ENCODE measurements at places on chromosomes 6 and 20.
A peak's percentile ranks its signal among the peaks of the same experiment; 100 is the strongest.

GRCh38 chr20:23998844-23999243 lies 10.3 kb upstream of the GGTLC1 start:
- no peak for DNase-seq

- DNase-seq = no peak
These were observed 441.4 kb upstream of the SULF2 start for GRCh38 chr20:48226642-48227041.

DNA sequence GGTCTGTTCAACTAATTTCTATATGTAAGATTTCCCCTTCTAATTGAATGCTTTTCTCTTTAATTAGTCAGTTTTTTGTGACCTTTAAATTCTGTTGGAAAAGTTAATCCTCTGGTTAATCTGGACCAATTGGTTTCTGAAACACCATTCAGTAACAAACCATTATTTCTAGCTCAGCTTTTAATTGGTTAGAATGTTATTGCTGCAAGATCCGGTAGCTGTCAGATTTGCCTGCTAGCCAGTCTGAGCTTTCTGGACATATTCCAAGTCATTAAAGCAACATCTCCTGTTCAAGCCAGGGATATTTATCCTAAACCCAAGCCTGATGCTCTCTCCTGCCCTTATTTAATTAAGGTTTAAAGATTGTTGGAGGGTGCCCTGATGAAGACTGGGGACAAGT lies 55.1 kb upstream of the FBXL4 start:
- no peak for DNase-seq

DNA sequence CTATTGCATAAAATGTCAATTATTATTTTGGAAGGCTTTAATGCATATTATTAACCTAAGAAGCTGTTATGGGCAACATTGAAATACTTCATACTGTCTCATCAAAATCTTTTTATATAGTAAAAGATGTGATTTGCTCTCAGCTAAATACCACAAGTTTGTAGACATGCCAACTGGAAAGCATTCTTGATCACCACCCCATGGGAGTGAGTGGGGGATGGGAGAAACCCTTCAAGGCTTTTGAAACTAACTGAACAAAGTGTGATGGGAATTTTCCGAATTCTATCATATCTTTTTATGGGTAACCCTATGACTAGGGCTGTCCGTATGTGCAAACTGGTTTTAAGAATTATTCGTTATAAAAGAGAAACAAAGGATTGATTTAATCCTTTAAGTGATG lies 377.3 kb upstream of the JAG1 start:
- DNase-seq = no peak

- no peak for DNase-seq
These were observed 224.9 kb upstream of the SMLR1 start for GRCh38 chr6:130602151-130602770.

DNA sequence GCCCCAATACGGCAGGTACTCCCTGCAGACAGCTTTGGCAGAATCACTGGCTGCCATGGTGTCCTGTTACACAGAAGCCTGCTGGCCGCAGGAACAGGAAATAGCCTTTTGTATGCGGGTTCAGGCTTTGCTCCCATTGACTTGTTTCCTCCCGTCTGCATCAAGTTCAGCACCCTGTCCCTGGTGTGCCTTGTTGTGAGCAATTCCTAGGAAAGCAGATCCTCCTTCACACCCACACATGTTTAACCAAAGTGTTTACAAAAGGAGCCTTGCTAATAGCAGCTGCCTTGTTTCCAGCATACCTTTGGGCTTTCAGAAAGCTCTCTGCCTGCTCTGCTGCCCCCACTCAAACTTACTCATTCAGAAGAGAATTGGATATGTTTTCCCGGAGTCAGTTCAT lies 127.2 kb upstream of the SUPT3H start:
- DNase-seq = no peak

DNA sequence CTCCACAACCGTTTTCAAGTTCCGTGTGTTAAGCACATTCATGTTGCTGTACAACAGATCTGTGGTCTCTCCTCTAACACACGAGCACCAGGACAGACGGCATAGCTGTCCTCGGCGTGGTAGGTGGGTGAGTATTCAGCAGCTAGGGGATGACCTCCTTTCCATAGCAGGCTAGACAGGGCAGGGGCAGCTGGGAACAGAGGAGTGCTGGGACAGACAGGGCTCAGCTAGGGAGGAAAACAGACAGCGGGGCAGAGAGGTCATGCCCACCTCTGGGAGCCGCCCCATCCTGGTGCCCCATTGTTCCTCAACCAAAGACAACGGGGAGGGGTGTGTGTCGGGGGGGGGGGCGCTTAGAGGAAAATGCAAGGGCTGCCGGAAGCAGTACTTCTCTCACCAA lies 271.5 kb upstream of the FOXQ1 start:
- DNase-seq = no peak

GRCh38 chr6:44659726-44660125 lies 272.2 kb downstream of the CDC5L start:
- no peak for DNase-seq

- DNase-seq = no peak
These were observed 68.1 kb downstream of the GJA1 start for GRCh38 chr6:121503589-121503991.

DNA sequence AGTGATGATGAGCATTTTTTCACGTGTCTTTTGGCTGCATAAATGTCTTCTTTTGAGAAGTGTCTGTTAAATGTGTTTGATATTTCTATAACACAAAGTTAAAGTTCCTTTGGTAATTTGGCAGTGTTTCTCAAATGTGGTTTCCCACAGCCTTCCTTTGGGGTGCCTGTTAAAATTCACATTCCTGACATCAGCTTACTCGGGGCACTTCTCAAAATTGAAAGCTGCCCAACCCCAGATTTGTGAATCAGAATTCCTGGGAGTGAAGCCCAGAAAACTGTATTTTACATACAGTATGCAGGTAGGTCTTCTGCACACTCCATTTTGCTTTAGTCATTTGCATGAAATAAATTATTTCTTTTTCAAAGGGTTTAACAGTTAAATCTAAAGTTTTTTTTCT lies 207.9 kb downstream of the GMPR start:
- no peak for DNase-seq

- no peak for DNase-seq
These were observed 64.3 kb downstream of the CDH4 start for GRCh38 chr20:61316346-61316745.

- peak; percentile 46 for DNase-seq
These were observed 291.8 kb downstream of the BMP7 start for GRCh38 chr20:56974499-56975250.

DNA sequence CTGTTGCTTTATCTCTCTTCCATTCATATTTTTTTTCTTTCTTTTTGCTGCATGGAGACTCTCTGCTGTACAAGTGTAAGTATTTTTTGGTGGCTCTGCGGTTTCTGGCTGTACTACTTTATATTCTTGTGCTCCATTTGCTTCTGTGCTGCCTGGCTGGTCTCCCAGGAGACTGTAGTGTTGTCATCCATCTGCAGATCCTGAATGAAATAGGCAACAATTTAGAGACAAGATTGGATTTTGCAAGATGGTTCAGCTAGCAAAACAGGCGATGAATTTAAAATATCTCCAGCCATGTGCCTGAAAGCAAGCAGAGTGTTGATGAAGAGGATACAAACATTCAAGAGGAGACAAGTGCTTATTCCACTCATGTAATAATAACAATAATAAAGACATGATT lies 75.1 kb upstream of the SCGN start:
- no peak for DNase-seq

- no peak for DNase-seq
These were observed 129.2 kb downstream of the SAMD5 start for GRCh38 chr6:147637620-147638195.

- no peak for DNase-seq
These were observed 23.6 kb downstream of the DDX43 start for GRCh38 chr6:73418081-73418741.

GRCh38 chr6:168128631-168129291 lies 49.7 kb upstream of the FRMD1 start:
- no peak for DNase-seq

- DNase-seq = no peak
These were observed 103.8 kb downstream of the KIF16B start for GRCh38 chr20:16469395-16469905.

DNA sequence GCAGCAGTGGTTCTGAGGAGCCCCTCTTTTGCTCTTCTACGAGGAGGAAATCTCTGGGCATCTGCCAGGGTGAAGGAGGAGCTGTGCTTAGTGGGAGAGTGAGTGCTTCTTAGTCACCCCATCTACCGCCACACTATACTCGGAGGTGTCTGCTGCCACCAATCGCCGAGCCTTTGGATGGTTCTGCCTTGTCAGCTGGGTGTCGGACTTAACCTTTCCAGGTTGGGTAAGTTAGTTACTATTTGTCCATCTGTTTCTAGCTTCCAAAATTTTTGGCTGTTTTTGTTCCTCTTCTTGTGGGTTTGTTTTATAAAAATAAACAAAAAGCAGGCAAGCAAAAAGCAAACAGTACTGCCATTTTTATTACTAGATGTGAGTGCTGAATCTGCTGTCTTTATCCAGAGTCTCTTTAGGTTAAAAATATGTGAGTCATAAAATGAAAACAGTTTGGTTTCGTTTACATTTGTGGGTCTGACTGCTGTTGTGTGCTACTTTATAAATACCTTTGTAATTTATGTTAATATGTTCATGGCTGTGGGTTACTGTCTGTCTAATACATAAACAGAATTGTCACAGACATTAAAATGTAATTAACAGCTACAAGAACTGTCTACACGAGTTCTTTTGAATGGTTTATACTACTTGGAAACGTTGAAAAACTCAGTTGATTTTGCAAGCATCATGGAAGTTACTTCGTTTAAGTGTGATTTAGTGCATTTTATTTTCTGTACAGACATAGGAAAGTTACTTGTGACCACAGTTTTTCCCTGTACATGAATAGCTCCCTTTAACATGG lies 89.2 kb downstream of the ARID1B start:
- DNase-seq = no peak

DNA sequence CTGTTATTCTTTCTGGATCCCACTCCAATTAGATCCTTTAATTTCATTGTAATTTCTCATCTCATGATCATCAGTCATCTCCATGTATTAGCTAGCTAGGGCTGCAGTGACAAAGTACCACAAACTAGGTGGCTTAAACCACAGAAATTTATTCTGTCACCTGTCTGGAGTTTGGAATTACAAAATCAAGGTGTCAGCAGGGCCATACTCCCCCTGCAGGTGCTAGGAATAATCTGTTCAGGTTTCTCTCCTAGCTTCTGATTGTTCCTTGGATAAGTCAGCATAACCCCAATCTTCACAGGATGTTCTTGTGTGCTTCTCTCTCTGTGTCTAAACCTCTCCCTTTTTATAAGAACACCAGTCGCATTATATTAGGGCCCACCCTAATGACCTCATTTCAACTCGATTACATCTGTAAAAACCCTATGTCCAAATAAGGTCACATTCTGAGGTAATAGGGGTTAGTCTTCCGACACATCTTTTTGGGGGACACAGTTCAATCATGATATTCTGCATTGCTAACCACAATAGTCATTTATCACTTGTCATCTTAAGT lies 40.5 kb downstream of the BEND6 start:
- DNase-seq = no peak

DNA sequence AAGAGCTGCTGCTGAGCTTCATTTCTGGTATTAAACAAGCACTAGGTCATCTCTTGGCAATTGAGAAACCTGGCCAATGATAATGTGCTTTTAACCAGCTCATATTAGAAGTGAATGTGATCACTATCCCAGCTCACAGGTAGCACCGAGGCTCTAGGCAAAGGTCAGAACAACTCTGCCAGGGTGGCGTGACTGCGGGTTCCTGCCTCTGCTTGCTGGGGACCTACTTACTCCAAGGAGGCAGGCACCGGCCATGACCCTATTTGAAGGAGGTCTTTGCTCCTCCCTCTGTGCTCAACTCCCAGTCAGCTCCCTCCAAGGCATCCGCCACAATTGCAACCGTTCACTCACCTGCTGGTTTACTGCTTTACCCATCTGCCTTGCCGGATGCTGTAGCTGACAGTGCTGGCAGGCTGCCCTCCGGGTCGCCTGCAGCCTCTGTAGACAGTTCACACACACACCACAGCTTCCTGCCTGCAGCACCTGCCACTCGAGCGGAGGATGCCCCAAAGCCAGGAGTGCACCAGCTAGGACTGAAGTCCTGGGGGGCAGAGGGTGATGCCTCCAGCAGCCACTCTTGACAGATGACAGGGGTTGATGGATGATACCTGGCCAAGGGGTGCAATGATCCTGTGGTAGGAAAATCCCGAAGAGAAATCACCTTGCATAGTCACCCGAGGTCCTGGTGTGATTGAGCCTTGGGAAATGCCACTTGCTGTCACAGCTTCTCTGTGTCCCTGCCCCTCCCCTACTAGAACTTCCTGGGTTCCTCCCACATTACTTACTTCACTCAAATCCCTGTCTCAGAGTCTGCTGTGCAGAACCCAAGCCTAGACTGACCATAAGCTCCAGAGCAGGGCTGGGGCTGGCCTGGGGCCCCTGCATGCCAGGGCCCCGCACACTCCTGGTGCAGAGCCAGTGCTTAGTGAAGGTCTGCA lies 8.8 kb upstream of the VSX1 start:
- no peak for DNase-seq

- DNase-seq = peak; percentile 99
These were observed at the start of gene B3GALT4 for GRCh38 chr6:33276864-33277662. TSS of gene B3GALT4 (plus strand) at chr6:33277123. CDS start at chr6:33277420, 297 bp downstream.

DNA sequence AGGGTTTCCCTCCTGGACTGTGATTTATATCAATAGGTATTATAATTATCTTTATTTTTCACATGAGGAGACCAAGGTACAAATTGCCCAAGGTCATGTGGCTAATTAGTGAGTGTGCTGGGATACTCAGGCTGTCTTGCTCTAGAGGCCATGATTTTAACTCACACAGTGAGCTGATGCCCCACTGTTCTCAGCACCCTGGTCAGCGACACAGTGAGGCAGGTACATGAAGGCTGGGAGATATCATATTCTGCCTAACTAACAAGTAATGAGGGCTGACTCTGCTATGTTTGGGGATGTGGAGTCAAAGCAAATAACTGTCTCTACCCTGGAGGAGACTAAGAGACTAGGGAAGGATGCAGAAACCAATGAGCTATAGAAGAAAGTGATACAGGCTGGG lies 501.1 kb downstream of the PTPRT start:
- no peak for DNase-seq

DNA sequence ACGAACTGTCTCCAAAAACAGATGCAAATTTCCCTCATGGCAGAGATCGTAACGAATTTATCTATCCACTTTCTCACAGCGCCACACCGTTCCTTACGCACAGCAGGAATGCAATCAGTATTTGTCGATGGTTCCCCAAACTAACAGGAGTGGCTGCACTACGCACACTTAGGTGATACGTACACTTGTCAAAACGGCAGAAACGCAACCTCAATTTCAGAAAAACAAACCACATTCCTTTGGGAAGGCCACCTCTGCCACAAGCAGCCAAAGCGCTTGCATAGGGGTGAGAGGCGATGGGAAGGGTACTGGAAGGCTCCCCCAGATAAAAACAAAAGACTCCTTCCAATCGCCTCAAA lies 638 bp downstream of the MDN1 start:
- DNase-seq = no peak

DNA sequence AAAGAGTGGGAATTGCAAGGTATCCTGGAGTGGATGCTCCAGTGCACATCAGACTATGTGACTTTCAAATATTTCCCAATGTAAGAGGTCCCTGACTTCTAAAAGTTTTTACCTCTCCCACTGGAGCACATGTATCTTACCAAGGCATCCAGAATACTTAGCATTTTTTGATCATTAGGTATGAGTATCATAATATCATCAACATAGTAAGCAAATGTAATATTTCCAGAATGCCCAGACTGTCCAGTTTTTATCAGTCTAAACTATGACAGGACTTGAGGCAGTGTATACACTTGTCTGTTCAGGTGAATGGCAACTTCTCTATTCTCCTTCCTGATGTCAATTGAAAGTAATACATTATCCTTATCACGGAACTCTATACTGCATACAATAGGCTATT lies 924.6 kb upstream of the GJE1 start:
- DNase-seq = no peak

GRCh38 chr6:28251661-28252008 lies 434 bp downstream of the ZKSCAN4 start:
- DNase-seq = peak; percentile 19

All from WERI-Rb-1 (cell line).